Upper lobe of right lung (tissue), 1 donor: ENCODE measurements at places on chromosomes 6 and 20.

- DNase-seq: no peak
Observed at GRCh38 chr6:87921034-87921433, 126.6 kb upstream of the SPACA1 start.

- DNase-seq: no peak
Observed at GRCh38 chr20:63351811-63352591, 9.1 kb downstream of the CHRNA4 start.

- no peak for DNase-seq
Observed at GRCh38 chr20:62832951-62833391, 16.1 kb downstream of the COL9A3 start.

- DNase-seq: no peak
Observed at GRCh38 chr20:56454754-56455153, 13.7 kb upstream of the RTF2 start.

DNA sequence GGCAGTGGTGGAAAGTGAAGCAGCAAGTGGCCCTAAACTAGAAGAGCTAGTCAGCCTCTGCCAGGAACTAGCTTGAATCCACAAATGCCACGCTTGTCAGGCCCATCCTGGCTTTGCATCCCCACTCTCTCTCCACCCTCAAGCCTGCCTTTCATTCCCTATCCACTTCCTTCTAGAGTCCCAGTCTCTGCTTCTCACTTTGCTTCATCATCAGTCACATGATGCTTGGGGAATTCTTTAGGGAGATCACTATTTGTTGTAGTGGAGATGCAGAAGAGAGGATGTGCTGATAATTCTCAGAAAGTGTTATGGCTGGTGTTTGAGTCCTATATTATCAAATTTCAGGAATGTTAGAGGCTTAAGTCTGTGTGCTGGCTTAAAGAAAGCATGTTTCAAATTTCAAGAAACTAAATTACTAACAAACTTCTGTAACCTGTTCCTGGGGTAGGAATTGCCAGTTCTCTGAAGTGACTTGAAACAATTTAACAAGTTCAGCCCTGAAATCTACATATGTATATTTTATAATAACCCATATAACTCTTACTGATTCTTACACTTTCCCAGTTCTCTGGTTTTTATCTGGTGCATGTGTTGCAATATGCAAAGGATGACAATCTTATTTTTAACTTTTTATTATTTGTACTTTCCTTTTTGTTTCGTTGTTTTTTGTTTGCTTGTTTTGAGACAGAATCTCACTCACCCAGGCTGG, 7.5 kb downstream of the TRIM39 start:
- no peak for DNase-seq

DNA sequence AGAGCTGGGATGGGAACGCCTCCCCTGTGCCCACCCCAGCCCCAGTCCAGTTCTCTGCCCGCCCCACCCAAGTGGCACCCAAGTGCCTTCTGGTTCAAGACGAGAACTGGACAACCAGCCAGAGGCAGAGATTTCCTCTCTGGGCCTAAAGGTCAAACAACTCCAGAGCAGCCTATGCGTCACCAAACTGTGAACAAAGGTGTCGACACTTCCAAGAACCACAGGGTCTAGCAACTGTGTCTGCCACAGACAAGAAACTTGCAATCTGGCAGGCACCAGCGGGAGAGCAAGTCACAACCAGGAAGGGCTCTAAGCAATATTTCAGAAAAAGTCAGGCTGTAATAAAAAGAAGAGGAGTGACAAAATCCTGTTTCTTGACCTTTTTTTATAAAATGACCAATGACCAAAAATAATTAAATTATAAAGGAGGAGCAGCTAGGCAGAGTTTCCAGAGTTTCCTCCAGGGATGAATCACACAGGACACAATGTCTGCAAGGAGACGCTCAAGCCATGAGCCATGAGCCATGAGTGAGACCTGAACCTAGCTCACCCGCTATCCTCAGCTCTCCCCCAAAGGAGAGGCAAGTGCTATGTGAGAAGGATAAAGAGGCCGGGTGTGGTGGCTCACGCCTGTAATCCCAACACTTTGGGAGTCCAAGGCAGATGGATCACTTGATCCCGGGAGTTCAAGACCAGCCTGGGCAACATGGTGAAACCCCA, 11.1 kb downstream of the EDEM2 start:
- no peak for DNase-seq

DNA sequence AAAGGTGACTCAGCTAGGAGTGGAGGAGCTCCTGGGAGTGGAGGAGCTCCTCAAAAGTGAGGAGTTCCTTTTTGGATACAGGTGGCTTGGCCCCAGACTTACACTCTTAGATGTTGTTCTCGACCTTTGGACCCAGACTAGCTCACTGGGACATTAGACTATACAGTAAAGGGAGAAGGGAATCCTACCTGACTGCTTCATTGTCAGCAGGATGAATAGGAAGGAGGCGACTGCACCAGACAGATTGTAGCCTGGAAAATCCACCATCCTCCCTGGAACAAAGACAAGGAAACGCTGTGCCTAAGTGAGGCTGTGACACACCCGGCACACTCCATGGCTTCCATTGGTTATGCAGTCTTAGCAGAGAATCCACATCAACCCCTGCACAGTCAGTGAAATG, at the start of gene BTNL2:
Gene BTNL2 (minus strand): TSS at position 325 of the 400 bp plus-strand sequence. CDS start 58 bp downstream, at position 267.
- DNase-seq: no peak

DNA sequence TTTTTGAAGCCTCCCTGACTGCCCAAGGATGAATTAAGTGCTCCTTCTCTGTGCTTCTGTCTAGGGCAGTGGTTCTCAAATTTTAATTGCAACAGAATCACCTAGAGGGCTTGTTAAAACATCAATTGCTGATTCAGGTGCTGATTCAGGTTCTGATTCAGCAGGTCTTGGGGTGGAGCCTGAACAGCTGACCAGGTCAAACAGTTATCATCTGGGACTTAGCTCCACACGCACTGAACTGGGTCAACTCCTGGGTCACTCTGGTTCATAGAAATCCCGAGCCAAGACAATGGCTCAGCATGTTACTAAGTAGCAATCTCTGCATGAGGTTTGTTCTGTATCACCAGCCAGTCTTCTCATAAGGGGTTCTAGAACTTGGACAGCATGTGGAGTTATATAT, 192.3 kb downstream of the GJA1 start:
- no peak for DNase-seq

DNA sequence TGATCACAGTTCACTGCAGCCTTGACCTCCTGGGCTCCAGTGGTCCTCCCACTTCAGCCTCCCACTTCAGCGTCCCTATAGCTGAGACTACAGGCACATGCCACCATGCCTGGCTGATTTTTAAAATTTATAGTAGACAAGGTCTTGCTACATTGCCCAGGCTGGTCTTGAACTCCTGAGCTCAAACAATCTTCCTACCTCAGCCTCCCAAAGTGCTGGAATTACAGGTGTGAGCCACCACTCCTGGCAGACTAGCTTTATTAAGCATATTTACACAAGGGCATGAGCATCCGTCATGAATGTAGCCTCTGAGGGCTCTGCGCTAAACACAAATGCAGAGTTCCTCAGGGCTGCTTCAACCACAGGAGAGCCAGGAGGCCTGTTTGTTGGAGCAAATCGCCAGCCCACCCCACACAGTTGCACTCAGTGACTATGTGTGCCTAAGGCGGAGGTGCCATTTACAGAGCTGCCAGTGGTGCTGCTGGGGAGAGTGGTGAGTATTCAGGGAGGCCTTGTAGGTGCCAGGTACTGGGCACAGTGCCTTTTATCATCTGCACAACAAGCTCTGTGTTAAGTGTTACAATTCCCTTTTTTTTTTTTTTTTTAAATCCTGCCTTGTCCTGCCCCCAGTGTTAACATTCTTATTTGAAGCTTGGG, 78.2 kb downstream of the PSMG4 start:
- no peak for DNase-seq
